ENCODE measurements at places on chromosomes 5 and 9.

DNA sequence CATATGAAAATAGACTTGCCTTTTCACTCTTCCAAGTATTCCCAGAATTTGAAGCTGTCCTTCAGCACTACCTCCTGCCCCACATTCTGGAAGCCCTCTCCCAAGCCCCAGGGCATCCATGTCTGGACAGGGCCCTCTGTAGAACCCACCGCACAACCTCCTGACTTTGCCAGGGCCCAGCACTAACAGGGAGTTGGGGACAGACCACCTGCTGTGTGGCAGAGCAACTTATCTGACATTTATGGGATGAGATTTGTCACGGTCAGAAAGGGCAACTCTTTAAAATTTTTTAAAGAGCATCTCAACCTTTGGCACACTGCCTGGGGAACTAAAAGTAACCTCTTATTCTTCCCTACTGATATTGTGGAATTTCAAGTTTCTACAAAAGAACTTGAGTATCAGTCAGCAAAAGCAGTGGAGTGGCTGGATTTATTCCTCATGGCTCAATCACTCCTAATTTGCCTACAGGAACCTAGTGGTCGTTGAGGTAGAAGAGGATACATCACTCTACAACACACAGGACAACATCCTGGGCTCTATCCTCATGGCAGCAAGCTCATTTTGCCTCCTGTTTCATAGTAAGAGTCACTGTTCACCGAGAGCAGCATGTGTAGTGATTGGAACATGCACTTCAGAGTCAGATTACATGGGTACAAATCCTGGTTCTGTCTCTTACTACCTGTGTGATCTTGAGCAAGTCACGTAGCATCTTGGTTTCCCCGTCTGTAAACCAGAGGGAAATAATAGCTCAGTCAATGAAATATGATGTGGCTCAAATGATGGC lies 285.3 kb downstream of the ENC1 start:
- DNase-seq = peak; percentile 6

GRCh38 chr9:106880081-106880480 lies 17.1 kb downstream of the ZNF462 start:
- DNase-seq = no peak

GRCh38 chr5:97134634-97135033 lies 7.8 kb downstream of the LIX1 start:
- no peak for DNase-seq

GRCh38 chr5:61130289-61130688 lies 32.0 kb downstream of the SMIM15 start:
- DNase-seq = peak; percentile 6

- DNase-seq = no peak
Measured at GRCh38 chr9:87556039-87556438, 58.4 kb downstream of the DAPK1 start.

GRCh38 chr5:60842871-60843385 lies 1.1 kb downstream of the ELOVL7 start:
- no peak for DNase-seq

Measured in NCI-H2171 treated with DMSO at 0.1 percent for 48 hours (cell line).